ENCODE measurements at places on chromosomes 4 and X. TPM values are rescaled to one million over a fixed set of nuclear protein-coding genes. Genes with fewer than 3 reads are reported as not detected.

The UTP3 gene
- 15.4 TPM for total RNA-seq

The ARX gene
- total RNA-seq: under 0.01 TPM

The PABPC1L2A gene
- total RNA-seq: not detected

The SSX1 gene
- not detected for total RNA-seq

Measured in mononuclear cell (primary cell).